ENCODE measurements at places on chromosomes 2 and 18. TPM values are rescaled to one million over a fixed set of nuclear protein-coding genes. Genes with fewer than 3 reads are reported as not detected.

DNA sequence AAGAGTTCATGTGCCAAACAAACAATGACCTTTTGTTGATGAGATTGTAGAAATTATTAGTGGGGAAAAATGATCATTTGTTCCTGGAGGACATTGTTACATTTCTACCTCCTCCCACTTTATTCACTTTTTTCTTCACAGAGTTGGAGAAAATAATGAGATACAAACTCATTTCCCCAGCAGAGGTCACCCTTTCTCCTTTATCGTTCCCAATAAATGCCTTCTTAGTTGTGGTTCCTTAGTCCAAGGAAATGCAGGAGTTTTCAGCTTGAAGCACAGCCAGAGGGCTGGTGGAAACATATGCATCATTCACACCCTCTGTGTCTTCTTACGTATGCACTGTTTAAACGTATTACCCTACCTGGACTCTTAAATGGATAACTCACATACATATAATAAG is 108.8 kb downstream of the SLC4A3 start:
- no peak for DNase-seq

The MATN3 gene
- not detected for total RNA-seq

DNA sequence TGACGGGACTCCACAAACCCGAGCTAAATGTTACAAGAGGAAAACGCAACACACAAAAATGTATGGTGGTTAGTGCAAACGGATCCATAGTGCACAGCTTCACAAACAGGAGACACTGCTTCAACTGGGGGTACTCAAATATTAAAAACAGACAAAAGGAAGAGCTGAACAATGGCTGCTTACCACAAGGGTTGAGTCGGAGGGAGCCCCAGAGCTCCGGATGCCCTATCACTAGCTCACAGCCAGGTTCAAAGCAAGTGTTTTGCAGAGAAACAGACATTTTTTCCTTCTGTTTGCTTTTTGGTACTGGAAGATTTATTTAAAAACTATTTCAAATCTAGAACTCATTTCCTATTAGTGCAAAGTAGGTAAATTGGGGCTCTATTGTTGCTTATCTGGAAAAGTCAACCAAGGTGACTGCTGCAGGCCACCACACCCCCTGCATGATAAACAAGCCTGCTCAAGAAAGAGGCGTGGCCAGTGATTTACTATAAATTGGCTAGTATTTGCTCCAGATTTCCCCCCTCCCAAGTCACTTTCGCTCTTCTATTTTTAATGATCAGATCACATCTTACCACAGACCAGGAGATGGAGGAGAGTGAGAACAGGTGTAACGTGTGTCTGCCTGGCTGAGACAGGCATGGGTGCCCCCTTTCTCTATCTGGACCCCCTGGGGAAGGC is 46.5 kb downstream of the ZAP70 start:
- no peak for DNase-seq

The SP140 gene
- 330 TPM for total RNA-seq

GRCh38 chr2:17517481-17518211 is 594 bp downstream of the RAD51AP2 start:
- DNase-seq, result no peak

- DNase-seq, result no peak
Measured at GRCh38 chr2:240781471-240782220, 38.4 kb downstream of the KIF1A start.

GRCh38 chr2:11628675-11629074 is 41.3 kb downstream of the NTSR2 start:
- DNase-seq, result no peak

The SLC4A3 gene
- not detected for total RNA-seq

DNA sequence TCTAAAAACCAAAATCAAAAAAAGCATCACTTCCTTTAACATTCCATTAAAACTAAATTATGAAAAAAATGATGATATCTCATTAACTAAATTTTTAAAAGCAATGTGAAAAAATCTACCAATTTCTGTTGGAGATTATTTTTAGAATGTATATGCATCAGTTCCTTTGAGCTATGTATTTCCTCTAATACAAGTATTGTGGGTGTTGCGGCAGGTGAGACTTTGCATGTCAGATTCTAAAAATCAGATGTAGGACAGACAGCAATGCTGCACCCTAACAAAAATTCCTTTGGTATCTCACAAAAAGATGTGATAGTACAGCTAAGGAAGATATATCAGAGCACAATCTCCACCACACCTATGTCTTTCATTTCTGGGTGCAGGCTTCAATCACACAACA is 6.8 kb downstream of the MBD2 start:
- no peak for DNase-seq

DNA sequence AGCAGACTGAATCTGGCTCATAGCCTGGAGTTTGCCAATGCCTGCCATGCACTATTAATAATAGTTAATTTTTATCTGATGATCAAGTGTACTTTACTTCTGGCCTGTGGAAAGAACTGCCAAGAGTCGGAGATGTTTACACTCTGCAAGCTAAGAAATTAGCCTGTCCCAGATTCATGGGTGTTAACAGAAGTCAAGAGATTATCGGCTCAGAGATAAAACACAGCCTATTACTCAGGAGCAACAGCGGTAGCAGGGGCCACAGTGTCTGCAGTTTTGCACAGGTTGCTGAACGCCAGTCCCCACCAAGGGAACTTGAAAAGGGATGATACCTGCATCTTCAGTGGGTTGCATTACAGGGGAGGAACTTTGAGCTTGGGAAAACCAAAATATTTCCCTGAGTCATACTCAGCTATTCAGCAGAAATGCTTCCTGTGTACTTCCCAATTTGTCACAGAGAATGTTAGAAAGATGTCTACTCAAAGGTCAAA is 4.3 kb upstream of the ADI1 start:
- DNase-seq, result no peak

GRCh38 chr2:184261331-184261730 is 337.0 kb upstream of the ZNF804A start:
- no peak for DNase-seq

- no peak for DNase-seq
Measured at GRCh38 chr2:197264332-197264731, 46.2 kb downstream of the ANKRD44 start.
